ENCODE measurements at places on chromosomes 3 and 15.
A peak's percentile ranks its signal among the peaks of the same experiment; 100 is the strongest.

DNA sequence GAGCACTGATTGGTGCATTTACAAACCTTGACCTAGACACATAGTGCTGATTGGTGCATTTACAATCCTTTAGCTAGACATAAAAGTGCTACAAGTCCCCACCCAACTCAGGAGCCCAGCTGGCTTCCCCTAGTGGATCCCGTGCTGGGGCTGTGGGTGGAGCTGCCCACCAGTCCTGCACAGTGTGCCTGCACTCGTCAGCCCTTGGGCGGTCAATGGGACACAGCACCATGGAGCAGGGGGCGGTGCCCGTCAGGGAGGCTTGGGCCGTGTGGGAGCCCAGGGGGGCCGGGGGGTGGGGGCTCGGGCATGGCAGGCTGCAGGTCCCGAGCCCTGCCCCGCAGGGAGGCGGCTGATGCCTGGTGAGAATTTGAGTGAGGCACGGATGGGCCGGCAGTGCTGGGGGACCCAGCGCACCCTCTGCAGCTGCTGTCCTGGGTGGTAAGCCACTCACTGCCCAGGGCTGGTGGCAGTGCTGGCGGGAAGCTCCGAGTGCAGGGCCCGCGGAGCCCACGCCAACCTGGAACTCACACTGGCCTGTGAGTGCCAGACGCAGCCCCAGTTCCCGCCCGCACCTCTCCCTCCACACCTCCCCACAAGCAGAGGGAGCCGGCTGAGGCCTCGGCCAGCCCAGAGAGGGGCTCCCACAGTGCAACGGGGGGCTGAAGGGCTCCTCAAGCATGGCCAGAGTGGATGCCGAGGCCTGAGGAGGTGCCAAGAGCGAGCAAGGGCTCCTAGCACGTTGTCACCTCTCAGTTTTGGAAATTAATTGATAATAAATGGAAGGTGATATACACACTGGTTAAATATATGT lies 207.7 kb downstream of the RAP2B start:
- no peak for DNase-seq

- peak; percentile 66 for DNase-seq
Measured at GRCh38 chr15:72312605-72313447, 7.1 kb downstream of the CELF6 start.

DNA sequence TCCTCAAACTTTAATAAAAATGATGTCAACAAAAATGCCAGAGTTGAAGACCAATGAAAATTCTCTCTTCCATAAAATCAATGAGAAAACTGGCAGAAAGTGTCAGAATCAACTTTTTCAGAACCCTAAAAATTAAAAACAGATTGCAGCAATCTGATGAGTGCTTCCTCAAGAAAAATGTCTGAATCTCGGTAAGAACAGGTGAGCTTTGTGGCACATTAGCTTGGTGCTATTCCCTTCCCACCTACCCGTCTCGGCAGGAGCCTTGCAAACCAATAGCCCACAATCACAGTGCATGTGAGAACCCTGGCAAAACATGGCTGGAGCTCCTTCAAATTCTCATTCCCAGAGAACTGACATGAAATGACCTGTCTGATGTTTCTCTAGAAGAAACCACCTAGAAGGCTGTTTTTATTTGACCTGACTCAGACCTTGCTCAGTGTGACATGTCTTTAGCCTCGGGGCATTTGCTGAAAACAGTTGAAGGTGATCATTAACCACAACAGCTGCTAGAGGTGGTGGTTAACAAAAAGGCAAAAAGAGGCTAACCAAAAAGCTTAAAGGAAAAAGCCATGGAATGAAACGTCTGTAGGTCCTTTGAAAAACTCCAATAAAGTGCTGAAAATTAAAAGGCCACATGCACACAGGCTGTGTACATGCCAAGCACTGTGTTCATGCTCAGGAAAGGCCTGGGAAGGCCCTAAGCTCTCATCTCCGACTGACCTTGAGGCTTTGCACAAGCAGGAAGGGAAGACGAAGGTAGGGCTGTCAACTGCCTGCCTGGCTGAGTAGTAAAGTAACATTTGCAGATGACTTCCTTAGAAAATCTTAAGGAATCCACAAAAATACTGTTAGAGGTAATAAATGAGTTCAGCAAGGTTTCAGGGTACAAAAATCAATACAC lies 253.0 kb upstream of the NSMCE3 start:
- no peak for DNase-seq

DNA sequence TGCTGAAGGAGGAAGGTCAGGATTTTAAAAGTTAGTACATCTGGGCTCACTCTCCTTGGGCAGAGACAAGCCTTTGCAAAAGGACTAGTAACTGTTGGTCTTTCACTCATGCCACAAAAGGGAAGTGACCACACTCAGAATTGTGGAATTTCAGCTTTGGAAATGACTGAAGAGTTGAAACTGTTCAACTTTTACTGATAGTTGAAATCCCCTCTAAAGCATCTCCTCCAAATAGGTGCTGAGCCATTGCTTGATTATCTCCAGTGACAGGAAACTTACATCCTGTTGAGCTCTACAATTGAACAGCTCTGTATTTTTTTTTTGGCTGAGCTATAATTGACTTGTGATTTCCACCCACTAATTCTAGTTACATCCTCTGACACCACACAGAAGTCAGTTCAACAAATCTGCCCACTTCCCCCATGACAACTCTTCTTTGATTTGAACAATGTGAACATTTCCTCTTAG lies 254.8 kb upstream of the TPRG1 start:
- DNase-seq: no peak

GRCh38 chr15:56739964-56740640 lies 6.8 kb upstream of the ZNF280D start:
- DNase-seq: peak; percentile 5

GRCh38 chr15:71943806-71944205 lies 133.5 kb downstream of the NR2E3 start:
- no peak for DNase-seq

DNA sequence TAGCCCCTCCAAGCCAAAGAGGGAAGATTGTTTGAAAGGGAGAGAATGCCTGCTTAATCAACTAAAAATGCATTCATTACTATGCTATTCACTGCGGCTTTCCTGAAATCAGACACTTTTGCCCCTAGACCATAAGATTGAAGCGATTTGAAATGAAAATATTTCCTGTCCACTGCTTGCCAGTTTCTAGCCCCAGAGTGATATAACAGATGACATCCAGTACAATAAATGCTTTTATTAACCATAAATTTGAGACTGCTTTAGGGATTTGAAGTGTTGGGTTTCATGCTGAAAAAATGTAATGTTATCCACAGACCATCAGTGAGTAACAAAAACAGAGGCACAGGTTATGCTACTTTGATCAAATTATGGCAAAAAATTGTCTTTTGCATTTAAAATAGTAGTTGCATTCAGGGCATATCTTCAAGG lies 14.1 kb downstream of the IL17RD start:
- DNase-seq: no peak

DNA sequence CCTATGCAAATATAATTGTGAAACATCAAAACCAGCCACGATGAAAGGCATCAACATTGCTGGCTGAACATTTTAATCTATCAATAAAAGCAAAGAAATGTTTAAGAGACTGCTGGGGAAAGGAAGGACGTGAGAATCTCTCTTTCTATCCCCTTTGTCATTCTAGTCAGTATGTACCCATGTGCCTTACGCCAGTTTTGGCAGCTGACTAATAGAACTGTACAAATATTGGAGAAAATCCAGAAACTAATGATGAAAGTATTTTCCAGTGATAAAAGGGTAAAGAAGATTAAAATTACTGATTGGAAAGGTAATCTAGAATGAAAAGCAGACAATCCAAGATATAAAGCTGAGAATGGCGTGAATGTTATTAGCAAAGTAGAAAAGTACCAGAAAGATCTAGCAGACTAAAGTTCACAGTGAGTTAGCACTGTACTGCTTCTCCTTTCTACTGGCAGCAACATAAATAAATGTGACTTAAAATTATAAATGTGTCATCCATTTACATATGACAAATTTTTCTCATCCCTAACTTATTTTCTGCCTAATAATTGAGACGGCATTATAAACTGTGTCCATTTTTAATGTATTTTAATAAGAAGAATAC lies 401.9 kb upstream of the CNTN4 start:
- DNase-seq: no peak

All from activated CD4-positive, alpha-beta T cell treated with anti-CD3 and anti-CD28 coated beads, Interleukin-2, amount 50 U/mL, for 48 hours (primary cell).